ENCODE measurements at places on chromosomes 5 and 9.

DNA sequence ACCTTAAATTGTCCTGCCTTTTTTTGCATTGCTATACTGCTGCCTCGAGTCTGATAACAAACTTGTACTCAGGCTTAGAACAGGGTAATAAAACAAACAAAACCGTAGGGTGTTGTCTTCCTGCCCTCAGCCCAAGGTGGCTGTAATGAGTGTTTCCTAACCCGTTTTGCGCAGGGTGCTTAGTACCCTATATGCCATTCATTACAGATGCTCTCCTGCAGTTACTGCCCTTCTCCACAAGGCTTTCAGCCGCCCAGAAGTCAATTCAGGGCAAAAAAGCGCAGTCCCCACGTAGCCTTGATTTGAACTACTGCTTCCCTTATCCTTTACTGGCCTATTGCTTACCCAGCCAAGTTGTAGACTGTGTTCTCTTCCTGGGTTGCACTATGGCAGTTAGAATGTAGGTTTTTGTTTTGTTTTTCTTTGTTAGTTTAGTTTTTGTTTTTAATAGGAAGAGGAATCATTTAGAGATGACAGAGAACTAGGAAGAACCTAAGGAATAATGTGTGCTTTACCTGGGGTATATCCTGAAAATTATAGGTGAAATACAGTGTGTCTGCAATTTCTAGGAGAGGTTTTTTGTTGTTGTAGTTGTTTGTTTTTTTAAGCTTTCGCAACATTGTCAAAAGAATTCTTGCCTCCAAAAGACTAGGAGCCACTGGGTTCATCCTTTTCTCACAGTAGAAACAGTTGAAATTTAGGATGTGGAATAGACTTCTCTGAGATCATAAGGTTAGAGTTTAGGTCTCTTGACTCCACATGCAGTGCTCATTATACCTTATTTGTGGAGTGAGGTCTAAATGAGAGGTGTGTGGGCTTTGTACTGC is 1.3 kb downstream of the HMGXB3 start:
- DNase-seq: peak; percentile 47

- peak; percentile 0 for DNase-seq
These were observed 1452.2 kb upstream of the ACO1 start for GRCh38 chr9:30932226-30932625.

DNA sequence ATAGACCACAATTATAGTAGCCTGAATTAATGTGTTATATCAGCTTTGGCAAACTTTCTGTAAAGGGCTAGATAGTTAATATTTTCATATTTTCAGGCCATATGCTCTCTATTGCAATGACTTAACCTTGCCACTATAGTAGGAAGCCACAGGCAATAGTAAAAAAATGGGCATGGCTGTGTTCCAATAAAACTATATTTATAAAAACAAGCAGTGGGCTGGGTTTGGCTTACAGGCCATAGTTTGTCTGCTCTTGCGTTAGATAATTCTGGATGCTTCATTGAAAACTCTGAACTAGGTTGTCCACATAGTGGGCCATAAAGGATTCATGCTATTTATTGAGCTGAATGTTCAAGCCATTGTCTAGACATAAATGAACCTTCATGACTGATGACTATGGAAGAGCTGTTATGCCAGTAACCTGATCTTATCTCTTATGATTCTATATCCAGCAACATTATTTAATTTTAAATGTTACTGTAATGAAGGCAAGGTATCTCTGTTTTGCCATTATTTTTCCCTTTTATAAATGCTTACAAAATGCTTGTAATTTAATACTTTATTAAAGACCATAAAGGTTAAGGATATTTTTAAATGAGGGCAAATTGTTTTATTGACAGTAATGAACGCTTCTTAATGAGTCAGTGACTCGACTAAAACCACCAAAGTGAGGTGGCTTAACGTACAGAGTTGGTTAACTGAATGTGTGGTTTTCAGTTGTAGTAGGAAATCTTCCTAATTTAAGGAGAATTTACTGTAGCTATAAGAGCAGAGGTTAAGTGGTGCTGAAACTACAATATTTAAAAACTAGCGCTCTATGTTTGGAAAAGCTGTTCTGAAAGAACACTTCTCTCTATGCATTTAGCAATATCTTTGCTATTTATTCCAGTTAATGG is 560.6 kb downstream of the PRR16 start:
- DNase-seq: no peak

DNA sequence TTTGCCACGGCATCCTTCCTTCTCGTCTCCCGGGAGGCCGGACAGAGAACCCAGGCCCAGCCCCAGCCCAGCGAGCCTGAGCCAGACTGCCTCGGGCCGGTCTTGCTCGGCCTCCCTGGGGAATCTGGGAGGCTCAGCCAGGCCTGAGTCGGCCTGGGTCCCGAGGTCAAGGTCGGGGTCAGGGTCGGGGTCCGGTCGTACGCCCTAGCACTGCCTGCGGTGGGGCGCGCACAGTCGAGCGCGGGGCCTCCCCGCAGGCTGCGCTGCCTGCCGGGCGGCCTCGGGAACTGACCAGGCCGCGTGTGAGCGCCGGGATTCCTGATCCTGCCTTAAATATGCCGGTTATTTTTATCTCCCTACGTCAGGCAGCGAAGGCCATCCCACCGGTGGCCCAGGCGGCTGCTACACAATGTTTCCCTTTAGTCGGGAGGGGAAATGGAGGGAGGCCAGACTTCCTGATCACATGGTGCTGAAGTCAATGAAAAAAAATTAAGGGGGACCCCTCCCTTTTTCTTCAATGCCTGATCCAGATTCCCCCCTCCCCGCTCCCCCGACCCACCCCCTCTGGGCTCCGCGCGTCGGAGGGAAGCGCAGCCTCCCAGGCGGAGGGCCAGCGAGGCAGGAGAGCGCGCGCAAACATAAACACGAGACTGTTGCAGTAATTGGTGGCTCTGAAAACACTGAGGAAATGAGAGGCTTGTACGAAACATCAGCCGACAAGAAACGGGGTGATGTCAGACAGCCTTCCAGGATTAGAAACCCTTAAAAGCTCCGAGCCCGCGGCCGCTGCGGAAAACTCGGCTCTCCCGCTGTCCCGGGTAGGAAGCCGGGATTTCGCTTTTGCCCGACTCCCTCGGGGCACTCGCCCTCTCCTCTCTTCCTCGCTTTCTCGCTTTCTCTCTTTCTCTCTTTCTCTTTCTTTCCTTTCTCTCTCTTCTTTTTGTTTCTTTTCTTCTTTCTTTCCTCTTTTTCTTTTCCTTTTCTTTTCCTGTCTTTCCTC is 148.2 kb upstream of the KLF4 start:
- DNase-seq: peak; percentile 84

DNA sequence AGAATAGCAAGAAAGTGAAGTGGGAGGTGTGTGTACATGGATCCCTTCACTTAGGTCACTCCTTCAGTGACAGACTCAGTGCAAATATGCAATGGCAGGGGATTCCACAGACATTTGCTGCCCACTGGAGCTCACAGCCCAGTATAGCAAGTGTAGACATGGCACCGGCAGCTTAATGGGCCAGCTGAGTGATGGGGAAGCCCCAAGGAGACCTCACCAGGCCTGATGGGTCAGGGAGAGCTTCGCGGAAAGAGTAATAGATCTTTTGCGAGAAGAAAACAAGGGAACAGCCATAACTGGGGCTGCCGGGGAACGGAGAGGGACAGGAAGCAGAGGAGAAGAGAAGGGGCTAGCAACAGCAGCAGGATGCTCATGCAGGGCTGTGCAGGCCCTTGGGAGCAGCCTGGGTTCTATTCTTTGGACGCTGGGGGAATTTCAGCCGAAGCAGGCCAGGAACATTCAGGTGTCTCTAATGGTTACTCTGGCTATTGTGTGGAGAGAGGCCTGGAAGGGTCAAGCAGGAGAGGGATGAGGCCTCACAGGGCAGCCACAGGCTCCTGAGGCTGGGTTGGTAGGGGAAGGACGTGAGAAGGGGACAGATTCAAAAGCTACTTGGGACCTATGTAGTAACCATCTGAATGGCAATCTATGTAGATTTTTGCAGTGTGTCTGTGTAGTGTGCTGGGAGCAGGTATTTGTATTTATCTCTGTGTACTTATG is 27.0 kb downstream of the TCF7 start:
- no peak for DNase-seq

Data from H54 (cell line).